GM04503 (cell line): ENCODE measurements at places on chromosomes 12 and 14.

DNA sequence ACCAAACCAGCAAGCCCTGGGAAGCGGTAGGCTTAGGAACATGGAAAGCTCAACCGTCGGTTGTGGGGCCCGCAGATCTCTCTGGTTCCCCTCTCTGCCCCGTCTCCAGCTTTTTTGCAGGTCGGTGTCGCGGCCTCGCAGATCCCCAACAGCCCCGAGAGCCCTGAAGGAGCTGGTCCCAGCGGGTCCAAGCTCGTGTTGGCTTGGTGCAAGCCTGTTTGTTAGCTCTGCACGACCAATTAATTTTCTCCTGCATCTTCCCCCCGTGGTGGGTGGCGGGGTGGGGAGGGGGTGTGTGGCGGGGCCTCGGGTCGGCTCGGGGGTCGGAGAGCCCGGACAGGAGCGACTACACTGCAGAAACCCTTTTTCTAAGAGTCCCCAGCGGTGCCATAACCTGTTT lies 449 bp upstream of the SLC24A4 start:
- DNase-seq = no peak

GRCh38 chr14:77023001-77023996 lies 5.2 kb downstream of the IRF2BPL start:
- no peak for DNase-seq

DNA sequence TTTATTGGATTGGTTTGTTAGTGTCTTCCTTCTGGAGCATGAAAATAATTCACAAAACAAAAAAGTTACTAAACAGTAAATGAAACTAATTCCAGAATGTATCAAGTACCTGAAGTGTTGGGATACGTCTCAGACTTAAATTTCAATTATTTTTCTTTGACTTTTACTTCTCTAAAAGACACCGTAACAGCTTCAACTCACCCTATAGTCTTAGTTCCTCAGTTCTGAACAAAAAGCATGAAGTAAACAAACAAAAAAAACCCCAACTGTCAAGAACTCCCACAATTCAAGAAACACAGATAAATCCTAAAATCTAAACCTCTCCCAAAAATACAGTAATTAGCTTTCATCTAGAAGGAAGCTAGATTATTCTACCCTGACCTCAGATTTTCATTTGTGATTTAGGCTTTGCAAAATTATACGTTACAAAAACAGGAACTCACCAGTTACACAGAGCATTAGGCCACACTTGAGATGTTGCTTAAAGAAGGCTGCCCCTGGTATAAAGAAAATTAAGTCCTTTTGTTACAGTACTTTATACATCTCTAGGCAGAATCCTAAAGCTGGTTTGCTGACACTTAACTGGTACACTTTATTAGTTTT lies 10.2 kb downstream of the HEATR5A start:
- DNase-seq = no peak

GRCh38 chr14:92014040-92014439 lies 25.8 kb downstream of the TRIP11 start:
- no peak for DNase-seq

DNA sequence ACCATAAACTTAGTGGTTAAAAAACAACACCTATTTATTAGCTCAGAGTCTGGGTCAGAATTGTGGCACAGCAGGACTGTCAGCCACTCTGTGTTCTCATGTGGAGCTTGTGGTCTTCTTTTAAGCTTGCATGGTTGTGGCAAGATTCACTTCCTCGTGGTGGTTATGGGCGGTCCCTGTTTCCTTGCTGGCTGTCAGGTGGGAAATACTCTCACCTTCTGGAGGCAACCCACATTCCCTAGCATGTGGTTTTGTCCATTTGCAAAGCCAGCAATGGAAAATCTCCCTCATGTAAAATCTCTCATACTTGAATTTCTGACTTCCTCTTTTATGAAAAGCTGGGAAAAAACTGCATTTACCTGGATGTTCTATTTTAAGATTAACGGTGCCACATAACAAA lies 229.8 kb downstream of the ALX1 start:
- no peak for DNase-seq

- no peak for DNase-seq
These were observed 142.7 kb upstream of the SEL1L start for GRCh38 chr14:81676395-81676794.

DNA sequence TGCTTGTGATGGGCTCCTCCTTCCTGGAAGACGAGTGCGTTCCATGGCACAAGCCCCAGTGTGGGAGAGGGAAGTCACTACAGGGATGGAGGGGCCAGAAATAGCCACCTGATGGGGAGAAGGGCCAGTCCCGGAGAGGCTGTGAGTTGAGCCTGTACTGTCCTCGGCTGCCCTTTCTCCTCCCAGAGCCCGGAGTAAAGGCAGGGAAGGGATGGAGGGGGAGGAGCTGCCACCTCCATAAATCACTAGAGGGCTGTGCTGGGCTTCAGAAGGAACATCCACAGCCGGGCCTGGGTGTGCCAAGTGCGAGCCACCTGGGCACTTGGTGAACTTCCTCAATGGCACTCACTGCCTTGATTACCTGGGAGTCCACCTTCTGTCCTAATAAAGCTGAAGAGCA lies 110.1 kb downstream of the RBM19 start:
- no peak for DNase-seq

GRCh38 chr12:124296295-124296915 lies 1.5 kb downstream of the RFLNA start:
- DNase-seq = no peak
